Hepatocyte (in vitro differentiated cells): ENCODE measurements at places on chromosomes 16 and 17.
A peak's percentile ranks its signal among the peaks of the same experiment; 100 is the strongest.

GRCh38 chr17:74224959-74225725 lies 11.8 kb downstream of the TTYH2 start:
- no peak for DNase-seq

DNA sequence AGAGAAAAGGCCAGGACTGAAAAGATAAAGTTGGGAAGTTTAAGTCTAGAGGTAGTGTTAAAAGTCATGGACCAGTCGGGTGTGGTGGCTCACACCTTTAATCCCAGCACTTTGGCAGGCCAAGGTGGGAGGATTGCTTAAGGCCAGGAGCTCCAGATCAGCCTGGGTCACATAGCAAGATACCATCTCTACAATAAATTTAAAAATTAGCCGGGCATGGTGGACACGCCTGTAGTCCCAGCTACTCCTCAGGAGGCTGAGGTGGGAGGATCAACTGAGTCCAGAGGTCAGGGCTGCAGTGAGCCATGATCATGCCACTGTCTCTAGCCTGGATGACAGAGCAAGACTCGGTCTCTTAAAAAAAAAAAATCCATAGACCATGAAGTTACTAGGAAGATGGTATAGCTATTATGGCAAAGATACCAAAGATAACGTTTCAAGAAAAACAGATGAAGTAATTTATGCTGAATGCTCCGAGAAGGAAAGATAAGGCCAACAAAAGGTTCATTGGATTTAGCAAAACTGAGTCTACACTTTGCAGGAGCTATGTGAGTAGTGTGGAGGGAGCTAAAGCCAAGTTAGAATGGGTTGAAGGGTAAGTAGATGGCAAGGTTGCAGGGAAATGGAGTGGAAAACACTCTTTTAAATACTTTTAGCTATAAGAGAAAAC lies 11.7 kb downstream of the TRIM37 start:
- no peak for DNase-seq

GRCh38 chr16:50588276-50588675 lies 40.1 kb downstream of the NKD1 start:
- no peak for DNase-seq

DNA sequence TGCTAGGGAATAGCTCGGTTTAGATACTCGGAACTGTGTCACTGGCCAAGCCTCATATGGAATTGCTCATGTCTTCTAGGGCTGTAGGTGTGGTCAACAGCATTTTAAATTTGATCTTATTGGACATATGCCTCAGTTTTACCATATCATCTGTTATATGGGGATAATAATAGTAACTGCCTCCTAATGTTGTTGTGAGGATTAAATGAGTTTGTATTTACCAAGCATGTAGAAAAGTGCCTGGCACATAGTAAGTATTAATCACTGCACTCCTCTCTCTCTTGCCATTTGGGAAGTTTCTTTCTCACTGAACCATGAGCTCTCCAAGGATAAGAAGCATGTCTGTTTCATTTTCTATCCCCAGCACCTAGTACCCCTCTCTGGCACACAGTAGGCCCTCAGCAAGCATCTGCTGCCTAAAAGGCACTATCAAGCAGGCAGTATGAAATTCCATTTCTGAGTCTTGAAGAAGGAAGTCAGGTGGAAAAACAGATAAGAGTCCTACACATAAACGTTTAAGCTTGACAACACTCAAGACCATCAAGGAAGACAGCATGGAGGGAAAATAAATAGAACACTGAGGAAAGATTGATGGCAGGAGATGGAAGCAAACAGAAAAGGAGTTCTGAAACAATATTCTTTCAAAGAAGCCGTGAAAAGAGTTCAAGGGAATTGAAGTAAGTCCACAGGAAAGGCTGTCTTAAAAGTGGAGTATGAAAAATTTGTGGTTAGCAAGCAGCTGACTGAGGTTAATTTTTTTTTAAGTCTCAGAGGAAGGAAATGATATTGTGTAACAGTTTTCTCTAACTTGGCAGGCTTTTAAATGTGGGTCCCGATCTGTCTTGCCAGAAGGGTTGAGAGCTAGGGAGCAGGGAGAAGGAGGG lies 2.2 kb upstream of the ATP6V0A1 start:
- no peak for DNase-seq

DNA sequence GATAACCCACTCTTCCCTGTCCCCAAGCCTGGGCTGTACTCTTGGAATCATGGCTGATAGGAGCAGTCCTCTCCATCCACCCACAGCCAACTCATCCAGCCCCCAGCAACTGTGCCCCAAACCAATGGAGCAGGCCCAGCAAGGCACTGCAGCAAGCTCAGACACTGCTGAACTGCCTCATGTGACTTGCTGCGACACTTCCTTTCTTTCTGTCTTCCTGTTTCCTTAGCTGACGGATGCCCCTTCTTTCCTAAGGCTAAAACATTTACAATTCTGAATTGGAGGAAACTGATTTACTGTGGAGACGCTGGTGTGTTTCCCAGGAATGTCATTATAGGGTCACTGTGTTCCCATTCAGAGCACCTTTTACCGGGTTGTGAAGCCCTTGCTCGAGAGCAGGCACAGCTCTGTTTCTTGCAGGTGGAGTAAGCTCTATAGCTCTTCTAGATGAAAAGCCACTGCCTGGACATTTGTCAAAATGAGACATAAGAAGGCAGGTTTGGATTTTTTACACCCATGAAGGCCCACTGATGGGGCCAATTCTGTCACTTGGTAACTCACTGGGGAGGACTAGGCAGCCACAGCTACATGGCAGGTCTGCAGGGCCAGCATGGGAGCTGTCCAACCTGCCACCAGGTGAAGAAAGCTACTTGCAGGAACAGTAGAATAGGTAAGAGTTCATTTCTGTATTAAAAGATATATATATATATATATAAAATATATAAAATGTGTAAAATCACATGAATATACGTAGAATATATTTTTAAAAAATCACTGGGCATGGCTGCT lies 27.4 kb downstream of the TMEM11 start:
- no peak for DNase-seq

DNA sequence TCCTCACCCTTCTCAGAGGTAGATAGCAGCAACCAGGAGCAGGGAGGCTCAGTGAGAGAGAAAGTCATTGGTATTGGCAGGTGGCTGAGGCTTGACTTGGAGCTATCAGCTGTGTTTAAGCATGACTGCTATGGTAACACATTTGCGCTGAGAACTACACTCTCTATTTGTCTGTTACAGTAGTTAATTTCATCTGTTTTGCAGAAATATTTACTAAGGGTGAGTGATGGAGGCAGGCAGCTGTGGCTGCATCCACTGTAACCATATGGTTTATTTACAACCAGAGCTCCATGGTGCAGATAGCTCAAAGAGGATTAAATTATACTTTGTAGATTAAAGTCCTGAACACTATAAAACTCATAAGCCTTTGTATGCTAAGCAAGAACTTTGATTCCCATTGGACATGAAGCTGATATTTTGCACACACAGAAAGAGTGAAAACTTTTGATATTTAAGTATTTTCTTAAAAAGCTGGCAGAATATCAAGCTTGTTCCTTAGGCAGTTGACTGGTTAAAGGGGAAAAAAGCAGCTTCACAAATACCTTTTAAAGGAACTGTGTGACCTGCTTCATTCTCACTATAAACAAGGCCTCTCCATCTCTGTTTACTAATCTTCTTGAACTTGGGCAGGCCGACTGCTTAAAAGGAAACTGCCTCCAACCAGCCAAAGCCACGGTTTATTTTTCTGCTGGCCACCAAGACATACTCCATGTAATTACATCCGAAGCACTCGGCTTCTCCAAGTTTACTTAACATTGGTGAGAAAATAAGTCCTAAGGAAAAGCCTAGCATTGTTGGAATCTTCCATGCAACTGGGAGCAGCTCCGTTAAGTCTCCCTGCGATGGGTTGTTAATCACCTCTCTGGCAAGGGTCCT lies 299.8 kb upstream of the ZFHX3 start:
- DNase-seq = no peak

DNA sequence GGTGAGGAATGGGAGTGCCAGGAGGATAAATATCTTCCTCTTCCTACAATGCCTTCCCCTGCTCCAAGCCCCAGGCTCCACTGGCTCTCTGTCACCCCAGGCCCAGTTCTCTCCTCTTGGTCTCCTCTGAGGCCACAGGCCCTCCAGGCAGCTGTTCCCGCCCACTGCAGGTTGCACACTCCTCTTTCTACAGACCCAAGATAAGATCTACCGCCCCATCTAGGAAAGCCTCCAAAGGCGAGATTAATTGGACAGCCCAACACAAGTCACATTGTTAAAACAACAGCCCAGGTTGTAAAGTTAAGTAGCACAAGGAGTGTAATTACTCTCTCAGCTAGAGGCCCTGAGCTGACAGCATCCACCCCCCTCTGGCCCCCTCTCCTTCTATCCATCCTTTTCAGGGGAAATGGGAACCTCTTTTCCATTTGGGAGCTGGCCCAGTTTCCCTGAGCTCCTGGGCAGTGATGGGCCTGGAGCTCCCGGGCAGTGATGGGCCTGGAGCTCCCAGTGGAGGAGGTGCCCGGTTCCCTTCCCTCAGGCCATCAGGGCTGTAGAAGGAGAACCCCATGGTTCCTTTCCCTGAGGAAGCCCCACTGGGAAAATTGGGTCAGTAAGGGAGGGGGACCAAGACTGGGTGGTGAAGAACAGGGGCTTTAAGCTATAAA lies 7.3 kb downstream of the DLX4 start:
- DNase-seq = peak; percentile 45

- DNase-seq = peak; percentile 64
These were observed 12.7 kb upstream of the ARHGAP23 start for GRCh38 chr17:38415250-38416194.

DNA sequence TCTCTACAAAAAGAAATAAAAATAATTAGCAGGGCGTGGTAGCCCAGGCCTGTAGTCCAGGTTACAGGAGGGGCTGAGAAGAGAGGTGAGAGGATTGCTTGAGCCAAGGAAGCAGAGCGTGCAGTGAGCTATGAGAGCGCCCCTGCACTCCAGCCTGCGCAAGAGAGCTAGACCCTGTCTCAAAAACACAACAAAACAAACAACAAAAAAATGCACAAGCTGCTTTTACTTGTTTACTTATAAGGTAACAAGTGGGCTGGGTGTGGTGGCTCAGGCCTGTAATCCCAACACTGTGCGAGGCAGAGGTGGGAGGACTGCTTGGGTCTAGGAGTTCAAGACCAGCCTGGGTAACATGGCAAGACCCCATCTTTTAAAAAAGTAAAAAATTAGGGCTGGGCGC lies 1.7 kb downstream of the CYTH1 start:
- DNase-seq = no peak

GRCh38 chr17:44850025-44850424 lies 2.3 kb downstream of the HIGD1B start:
- no peak for DNase-seq

DNA sequence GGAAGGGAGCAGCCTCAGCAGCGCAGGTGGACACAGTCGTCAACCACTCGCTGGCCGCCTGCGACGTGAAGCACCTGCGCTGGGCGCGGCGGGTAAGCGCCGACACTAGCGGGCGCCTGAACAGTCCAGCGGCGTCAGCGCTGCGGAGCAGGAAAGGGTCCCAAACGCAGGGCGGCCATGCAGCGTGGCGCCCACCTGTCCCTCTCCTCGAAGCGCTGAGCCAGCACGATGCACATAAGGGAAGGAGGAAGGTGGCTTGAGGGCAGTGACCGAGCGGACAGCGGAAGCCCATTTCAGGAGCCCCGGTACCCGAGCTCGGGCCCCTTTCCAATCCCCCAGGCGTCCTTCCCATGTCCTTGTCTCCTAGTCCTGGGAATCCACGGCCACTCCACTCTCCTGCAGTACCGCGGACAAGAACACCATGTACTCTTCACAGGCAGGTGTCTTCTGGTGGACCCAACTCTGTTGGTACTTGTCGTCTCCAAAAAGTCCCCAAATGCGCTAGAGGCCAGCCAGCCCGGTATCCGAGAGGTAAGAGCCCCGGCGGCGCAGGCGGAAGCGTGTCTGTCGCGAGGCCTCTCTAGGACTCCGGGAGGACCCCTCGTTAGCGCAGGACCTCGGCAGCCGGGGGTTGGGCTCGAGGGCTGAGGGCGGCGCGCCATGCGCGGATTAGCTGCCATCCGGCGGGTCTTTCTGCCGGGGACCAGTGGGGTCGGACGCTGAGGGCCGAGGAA lies 14.4 kb downstream of the ZNF232 start:
- DNase-seq = peak; percentile 62

DNA sequence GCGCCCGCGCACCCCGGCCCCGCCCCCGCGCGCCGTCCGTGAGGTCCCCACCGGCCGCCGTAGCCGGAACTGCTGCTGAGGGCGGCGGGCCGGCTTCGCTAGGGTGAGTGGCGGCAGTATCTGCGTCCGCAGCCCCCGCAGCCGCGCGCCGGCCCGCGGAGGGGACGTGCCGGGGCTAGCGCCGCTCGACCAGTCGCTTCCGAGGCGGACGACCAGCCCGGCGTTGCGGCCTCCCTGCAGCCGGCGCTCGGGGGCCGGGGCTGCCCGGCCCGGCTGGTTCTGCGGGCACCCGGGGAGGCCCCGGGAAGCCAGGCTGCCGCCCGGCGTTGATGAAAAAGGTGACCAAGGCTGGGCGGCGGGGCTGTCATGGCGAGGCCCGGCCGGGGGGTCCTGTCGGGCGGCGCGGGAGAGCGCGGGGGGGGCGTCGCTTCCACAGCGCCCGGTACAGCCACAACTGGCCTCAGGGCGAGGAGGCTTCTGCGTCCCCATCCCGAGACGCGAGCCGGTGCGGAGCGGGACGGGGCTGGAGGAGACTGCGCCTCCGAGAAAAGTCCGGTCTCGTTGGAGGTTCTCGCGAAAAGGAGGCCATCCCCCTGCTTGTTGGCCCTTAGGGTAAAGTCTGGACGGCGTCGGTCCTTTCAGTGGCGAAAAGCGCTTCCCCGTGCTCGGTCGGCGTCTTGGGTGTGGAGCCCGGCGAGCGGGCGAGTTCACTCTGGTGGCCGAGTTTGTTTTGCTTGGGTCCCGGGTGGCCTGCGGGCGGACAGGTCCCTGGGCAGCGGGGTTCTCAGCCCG lies at the start of gene CRAMP1:
Gene CRAMP1, plus strand, starts transcription at position 41 of the 792 bp plus-strand sequence. CDS start 2,280 bp downstream, outside the sequence.
- peak; percentile 43 for DNase-seq

- no peak for DNase-seq
These were observed 67.7 kb downstream of the RBFOX1 start for GRCh38 chr16:7400117-7400890.

DNA sequence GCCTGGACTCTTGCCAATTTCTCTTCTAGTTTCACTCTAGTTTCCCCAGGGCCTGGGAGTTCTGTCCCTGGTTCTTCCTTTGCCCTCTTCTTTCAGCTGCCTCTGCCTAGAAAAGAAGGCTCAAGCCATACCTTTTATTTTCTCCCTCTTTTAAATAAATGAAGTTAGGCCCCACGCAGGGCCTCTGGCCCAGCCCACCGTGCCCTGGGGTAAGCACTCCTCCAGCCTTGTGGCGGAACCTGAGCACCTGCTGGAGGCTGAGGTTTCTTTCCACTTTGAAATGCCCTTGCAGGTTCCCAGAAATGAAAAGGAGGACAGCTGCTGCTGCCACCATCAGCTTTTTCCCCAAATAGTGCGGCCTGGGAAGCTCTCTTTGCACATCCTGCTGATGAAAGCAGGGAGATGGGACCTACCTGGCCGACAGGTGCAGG lies 139.4 kb downstream of the CCDC182 start:
- peak; percentile 74 for DNase-seq
